ENCODE measurements at places on chromosomes 3 and 15. TPM values are rescaled to one million over a fixed set of nuclear protein-coding genes. Genes with fewer than 3 reads are reported as not detected.

The PIF1 gene
- total RNA-seq, result 14.7 TPM

The GP9 gene
- not detected for total RNA-seq

DNA sequence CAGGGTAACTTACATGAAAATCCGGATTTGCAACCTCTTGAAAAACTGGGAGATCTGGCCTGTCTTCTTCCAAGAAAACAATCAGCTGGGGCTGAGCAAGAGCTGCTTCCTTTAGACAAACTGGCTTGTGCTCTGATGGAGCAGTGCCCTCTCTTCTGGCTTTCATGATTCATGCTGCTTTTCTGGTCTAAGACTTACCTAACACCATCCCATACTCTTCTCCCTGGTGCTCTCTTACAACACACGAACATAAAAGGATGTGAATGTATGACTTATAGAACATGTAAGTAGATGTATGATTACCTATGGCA, 9.9 kb downstream of the TJP1 start:
- no peak for DNase-seq
- H3K36me3 ChIP-seq, result no peaks in the 10 kb centered on the region
- H3K4me1 ChIP-seq, result no peaks in the 10 kb centered on the region
- no peaks in the 10 kb centered on the region for H3K27me3 ChIP-seq

DNA sequence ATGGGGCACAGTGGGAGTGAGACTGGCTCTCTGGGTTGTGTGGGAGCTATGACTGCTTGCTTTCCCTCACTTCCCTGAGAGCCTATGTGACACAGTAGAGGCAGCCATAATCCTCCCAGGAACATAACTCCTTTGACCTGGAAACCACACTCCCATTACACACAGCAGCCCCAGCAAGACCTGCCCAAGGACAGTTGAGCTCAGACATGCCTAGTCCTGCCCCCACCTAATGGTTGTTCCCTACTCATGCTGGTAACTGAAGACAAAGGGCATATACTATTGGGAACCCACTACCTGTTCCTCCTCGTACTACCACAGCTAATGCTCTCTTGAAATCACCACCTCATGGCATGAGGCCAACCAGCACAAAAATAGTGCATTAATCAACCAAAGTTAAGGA, 550.4 kb upstream of the ARPP21 start:
- no peak for DNase-seq
- H3K27me3 ChIP-seq, result no peaks in the 10 kb centered on the region
- H3K4me1 ChIP-seq, result no peaks in the 10 kb centered on the region
- no peak overlapping the region for H3K27ac ChIP-seq

GRCh38 chr3:40309925-40310695, 603 bp downstream of the EIF1B start:
- H3K27ac ChIP-seq, result peak overlapping the region; percentile 96
- H3K4me3 ChIP-seq, result peak overlapping the region; percentile 69
- H3K27me3 ChIP-seq, result no peaks in the 10 kb centered on the region
- peaks cover 24% of the 10 kb centered on the region for H3K36me3 ChIP-seq
- H3K4me1 ChIP-seq, result peaks cover 18% of the 10 kb centered on the region

GRCh38 chr3:78337801-78338211, 1297.9 kb downstream of the ROBO2 start:
- no peak overlapping the region for H3K27ac ChIP-seq
- H3K27me3 ChIP-seq, result no peaks in the 10 kb centered on the region
- DNase-seq, result no peak
- H3K36me3 ChIP-seq, result no peaks in the 10 kb centered on the region
- no peak overlapping the region for H3K4me3 ChIP-seq

DNA sequence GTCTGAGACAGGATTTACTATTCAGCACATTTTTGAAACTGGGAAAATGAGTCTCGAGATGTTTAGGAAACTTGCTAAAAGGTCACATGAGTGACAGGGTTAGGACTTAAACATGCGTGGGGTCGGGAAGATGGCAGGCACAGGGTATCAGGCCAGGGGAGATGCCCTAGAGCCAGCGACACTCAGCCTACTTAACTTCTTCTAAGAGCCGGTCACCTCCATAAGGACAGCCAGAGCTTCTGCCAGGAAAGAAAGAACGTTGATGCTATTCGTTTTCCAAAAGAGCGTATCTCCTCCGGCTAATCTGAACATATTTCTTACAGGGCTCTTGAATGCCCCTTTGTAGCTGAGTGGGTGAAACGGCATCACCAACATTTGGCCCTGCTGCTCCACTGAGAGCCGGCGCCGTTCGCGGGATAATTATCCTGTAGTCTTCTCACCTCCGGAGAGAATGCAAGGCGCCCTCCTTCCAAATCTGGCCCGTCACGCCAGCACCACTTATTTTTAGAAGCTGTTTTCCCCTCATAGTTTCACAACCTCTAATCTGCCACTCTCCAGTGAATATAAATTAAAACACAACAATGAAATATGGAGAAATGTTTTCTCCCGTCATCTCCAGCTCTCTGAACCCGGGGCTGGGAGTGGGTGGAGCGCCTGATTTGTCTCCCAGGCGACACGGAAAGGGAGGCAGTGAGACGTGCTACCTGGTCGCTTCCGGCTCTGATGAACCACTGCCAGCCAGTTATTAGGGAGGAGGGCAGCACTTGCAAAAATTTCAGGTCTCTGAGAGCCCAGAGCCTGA, 58.5 kb downstream of the LIPC start:
- H3K36me3 ChIP-seq, result no peaks in the 10 kb centered on the region
- no peaks in the 10 kb centered on the region for H3K27me3 ChIP-seq
- DNase-seq, result no peak

The EFHB gene
- 0.39 TPM for total RNA-seq

Measured in CD8-positive, alpha-beta memory T cell (primary cell).